Activated naive CD8-positive, alpha-beta T cell treated with anti-CD3 and anti-CD28 coated beads, Interleukin-2, amount 10 ng/mL, durations not matched to agents 7 days and 5 days (primary cell): ENCODE measurements at places on chromosomes 12 and 14. TPM values are rescaled to one million over a fixed set of nuclear protein-coding genes. Genes with fewer than 3 reads are reported as not detected.

ERC1 gene
- total RNA-seq = 30.3 TPM

DNA sequence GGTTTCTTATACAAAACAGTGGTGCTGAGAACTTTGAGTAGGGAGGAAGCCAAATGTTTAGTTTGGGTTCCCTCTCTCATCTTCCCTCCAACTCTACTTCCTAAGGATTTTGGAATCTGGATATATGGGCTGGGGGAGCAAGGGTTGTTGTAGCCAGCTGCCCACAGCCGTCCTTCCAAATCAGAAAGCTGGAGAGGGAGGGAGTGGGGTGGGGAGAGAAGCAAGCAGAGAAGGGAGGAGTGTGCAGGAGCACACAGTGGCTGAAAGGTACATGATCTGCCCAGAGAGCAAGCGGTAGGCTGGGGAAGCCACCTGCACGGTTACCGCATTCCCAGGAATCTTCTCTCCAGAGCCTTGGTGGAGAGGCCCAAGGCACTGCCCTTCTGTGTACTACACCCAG lies 52.7 kb downstream of the IRF2BPL start:
- H3K27me3 ChIP-seq = no peaks in the 10 kb centered on the region
- H3K4me3 ChIP-seq = no peak overlapping the region
- DNase-seq = no peak
- H3K27ac ChIP-seq = no peak overlapping the region

- no peaks in the 10 kb centered on the region for H3K4me1 ChIP-seq
- no peaks in the 10 kb centered on the region for H3K27me3 ChIP-seq
- no peak overlapping the region for H3K27ac ChIP-seq
- no peaks in the 10 kb centered on the region for H3K36me3 ChIP-seq
- no peak overlapping the region for H3K4me3 ChIP-seq
Observed at GRCh38 chr14:104591506-104592291, 12.1 kb downstream of the C14orf180 start.

FGF6 gene
- not detected for total RNA-seq

CCDC196 gene
- not detected for total RNA-seq

DNA sequence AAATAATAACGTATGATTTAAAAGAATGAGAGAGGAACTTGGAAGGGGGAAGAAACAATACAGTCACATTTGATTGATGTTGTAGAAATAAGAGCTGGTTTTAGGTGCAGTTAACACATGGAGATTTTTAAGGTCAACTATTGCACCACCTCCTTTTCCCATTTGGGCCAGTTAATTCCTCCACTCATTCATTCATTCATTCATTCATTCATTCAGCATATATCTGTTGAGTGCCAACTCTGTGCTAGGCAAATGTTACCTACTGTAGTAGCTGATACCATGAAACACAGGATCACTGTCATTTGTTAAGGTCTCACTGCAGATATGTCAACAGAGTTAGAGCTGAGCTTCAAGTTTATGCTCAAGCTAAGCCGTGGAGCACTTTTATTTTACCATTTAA lies 115.7 kb upstream of the ARID2 start:
- no peak overlapping the region for H3K27ac ChIP-seq
- no peak for DNase-seq
- peaks cover 3% of the 10 kb centered on the region for H3K27me3 ChIP-seq
- H3K4me1 ChIP-seq = peaks cover 3% of the 10 kb centered on the region
- no peaks in the 10 kb centered on the region for H3K36me3 ChIP-seq
- no peak overlapping the region for H3K4me3 ChIP-seq

DNA sequence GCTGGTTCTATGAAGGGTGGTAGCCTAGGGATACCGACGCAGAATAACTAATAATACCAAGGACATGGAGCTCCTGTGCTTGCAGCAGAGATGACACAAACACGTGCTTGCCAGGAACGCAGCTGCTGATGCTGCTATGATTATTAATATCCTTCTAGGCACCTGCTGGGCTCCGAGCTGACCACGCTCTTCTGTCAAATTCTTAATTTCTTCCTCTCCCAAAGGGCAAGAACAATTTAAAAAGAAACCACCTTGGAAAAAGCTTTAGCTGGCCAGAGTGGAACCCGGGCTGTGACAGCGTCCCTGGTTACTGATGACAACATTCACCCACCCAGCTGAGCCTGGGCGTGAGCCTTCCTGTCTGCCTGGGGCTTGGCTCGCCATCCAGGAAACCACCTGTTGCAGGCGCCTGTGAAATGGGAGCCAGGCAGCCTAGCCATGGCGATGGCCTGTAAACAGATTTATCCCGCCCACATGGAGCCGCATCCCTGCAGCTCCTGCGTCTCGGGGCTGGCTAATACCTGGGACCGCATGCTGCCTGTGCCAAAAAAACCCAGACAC lies 28.8 kb downstream of the CLMN start:
- H3K36me3 ChIP-seq = peaks cover 1% of the 10 kb centered on the region
- H3K27me3 ChIP-seq = peaks cover 20% of the 10 kb centered on the region
- no peak for DNase-seq
- no peak overlapping the region for H3K27ac ChIP-seq
- H3K4me3 ChIP-seq = no peak overlapping the region

DNA sequence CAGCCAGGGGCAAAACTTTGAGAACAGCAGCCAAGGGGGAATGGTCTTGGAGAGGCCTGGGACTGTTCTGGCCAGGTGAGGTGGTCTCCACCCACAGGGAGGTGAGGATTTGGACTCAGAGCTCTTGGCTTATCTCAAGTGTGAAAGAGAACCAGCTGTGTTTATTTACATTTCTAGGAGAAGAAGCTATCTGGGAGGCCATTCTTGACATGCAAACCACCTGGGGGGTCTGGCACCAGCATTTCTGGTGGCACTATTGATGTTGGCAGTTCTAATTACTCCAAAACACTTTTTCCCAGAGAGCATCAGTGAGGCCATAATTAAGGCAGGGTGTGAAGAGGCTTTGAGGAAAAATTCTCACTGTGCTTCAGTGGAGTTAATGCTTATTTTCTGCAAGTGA lies 95.1 kb downstream of the CAND1 start:
- peaks cover 4% of the 10 kb centered on the region for H3K27me3 ChIP-seq
- H3K4me3 ChIP-seq = no peak overlapping the region
- H3K36me3 ChIP-seq = peaks cover 5% of the 10 kb centered on the region

DNA sequence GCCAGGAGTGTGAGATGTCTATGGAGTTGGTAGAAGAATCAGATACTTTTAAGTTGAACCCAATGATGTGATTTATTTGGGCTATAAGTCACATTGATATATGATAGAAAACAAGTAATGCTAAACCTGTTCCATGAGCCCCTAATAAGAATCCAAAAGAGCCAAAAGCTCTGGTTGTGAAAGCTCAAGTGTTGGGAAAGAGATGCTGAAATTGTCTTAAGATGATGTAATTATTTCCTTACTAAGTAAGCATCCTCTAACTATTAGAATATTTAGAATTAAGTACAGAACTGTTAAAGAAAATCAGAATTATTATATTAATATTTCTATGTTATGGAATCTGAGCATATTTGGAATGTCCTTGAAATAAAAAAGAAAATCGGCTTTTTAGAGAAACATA lies 17.6 kb upstream of the SLC2A13 start:
- no peak for DNase-seq
- H3K36me3 ChIP-seq = no peaks in the 10 kb centered on the region
- no peak overlapping the region for H3K4me3 ChIP-seq
- no peak overlapping the region for H3K27ac ChIP-seq

- H3K4me1 ChIP-seq = peaks cover 8% of the 10 kb centered on the region
- no peaks in the 10 kb centered on the region for H3K27me3 ChIP-seq
- H3K27ac ChIP-seq = no peak overlapping the region
- no peak overlapping the region for H3K4me3 ChIP-seq
- peaks cover 20% of the 10 kb centered on the region for H3K36me3 ChIP-seq
Observed at GRCh38 chr12:26534071-26534470, 298.9 kb downstream of the ITPR2 start.

- DNase-seq = no peak
- no peaks in the 10 kb centered on the region for H3K4me1 ChIP-seq
- H3K4me3 ChIP-seq = no peak overlapping the region
- H3K36me3 ChIP-seq = no peaks in the 10 kb centered on the region
- H3K27ac ChIP-seq = no peak overlapping the region
Observed at GRCh38 chr14:90573385-90574105, 176.7 kb downstream of the CALM1 start.

DNA sequence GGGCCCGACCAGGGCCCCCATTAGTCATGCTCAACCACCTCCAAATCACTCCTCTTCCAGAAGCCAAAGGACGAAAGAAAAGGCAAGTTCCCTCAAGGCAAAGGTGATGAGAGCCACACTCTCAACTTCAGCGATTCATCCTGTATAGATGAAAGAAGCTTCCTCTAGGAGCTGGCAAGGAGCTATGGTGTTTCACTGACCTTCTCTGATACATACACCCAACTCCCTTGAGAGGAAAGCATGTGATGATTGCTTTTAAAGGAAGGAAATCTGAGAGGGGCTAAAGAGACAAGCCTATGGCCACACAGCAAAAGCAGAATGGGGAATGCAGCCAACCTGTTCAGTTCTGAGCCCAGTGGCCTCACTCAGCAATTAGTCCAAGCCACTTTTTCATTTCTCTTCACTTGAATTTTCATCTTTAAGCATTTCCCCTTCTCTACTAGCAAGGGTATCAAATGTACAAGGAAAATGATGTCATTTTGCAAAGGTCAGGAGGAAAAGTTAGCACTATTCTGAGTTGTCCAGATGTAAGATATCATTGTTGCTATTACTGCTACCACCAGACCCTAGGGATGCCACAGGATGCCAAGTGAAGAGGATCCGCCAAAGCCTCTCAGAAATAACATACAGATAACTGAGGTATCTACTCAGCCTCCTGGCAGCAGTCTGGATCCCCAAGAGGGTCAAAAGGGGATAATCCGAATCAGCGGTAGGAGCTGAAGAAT lies 82.5 kb downstream of the MAP3K9 start:
- H3K4me1 ChIP-seq = no peaks in the 10 kb centered on the region
- no peak overlapping the region for H3K27ac ChIP-seq
- no peak for DNase-seq
- no peaks in the 10 kb centered on the region for H3K27me3 ChIP-seq
- no peak overlapping the region for H3K4me3 ChIP-seq
